ENCODE measurements at places on chromosomes 5 and 9.

- peak; percentile 89 for DNase-seq
Observed at GRCh38 chr9:27572918-27573633, at the start of gene C9orf72. TSS of gene C9orf72 (minus strand) at chr9:27573481. CDS start at chr9:27567120, 6,361 bp downstream.

DNA sequence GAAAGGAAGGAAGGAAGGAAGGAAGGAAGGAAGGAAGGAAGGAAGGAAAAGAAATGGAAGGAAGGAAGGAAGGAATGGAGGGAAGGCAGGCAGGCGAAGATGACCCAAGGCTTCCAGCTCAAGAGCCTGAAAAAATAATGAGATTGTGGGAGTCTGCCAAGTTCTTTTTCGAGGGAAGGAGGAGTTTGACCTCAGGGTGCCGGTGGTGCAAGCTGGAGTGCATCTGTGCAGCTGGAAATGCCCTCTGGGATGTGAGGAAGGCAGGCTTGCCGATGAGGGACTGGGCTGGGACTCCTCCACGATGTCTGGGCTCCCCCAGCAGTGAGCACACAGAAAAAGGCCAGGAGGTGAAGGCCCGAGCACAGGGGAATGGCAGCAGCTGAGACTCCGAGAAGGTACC lies 154.9 kb upstream of the DAPK1 start:
- no peak for DNase-seq

- DNase-seq, result no peak
Observed at GRCh38 chr9:9904041-9904440, 708.8 kb downstream of the PTPRD start.

DNA sequence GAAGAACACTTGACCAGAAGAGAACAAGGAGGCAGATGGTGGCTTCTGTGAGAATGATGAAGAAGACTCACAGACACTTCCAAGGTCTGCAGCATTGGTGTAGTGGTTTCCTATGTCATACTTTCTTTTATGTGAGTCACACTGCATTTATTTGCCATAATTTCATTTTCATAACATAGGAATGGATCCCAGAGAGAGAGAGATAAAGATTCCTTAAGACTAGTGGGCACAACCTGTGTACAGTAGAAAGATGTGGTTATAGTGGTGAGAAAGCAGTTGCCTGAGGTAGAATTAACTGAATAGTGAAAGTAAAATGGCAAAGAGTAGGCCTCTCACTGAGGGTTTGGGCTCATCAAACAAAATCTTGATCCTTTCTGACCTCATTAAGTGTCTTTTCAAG lies 7.6 kb upstream of the CCDC152 start:
- no peak for DNase-seq

DNA sequence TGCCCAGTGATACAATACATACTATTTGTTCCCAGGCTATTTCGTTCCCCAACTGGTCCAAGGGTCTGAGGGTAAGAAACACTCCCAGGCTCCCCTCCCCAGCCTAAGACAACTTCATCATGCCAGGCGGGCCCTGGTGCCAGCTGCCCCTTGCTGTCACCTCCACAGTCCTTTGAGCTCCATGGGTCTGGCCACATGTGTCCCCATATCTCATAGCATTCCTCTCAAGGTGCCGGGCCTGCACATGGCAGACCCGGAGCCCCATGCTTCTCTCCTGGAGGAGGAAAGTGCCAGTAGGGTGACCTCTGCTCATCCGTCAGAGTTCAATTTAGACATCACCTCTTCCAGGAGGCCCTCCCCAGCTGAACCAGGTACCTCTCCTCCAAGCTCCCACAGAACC lies 120.5 kb downstream of the C5orf15 start:
- no peak for DNase-seq

DNA sequence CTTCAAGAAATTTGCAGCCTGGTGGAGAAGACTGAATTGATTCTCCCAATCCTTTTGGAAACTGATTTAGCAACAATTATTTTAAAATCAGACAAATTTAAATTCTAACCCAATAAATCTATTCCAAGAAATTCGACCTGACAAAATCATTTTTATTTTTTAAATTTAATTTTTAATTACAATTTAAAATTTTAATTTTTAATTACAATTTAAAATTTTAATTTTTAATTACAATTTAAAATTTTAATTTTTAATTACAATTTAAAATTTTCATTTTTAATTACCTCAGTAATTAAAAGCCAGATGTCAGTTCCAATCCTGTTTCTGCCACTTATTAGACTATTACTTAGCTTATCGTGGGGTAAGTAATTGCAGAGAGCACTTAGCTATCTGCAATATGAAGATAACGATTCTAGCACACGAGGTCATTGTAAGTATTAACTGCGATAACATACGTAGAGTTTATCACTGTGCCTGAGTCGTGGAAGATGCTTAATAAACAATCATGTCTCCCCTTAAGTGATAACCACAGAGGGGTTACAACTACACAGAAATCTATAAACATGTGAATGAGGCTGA lies 346.4 kb upstream of the SLC24A2 start:
- DNase-seq, result no peak

DNA sequence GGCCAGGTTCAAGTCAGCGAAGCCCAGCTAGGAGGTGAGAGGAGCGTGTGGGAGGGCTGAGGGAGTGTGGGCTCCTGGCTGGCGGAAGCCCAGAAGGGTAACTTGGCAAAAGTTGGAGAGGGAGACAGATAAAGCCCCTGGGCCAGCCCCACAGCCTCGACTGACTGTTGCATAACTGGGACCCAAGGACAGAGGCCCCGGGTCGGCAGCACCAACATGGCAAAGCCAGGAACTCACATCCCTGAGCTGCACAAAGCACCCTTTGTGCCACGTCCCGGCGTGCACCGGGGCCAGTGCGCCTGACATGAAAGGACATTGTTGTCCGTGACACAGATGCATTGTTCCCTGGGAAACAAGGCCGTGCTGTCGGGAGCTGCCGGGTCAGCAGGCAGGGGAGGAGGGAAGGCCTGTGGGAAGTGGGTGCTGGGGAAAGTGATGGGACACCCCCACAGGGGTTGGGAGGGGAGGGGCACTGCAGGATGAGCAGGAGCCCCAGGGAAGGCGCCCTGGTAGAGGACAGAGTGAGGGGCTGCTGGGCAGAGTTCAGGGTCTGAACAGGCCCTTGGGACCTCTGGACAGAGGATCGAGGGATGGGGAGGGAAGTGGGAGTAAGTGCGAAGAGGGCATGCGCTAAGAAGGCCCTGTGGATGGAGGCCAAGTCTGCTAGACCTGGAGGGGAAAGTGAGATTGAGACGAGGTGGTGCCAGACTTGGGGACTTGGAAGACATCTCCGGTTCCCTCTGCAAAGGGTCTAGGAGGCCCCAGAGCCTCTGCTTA lies 13.0 kb upstream of the DPM2 start:
- no peak for DNase-seq

Measured in GM20000 (cell line).